T-cell (primary cell): ENCODE measurements at places on chromosomes 12 and 14.

- no peak for DNase-seq
Measured at GRCh38 chr14:24432259-24433131, 2.7 kb downstream of the KHNYN start.

- no peak for DNase-seq
Measured at GRCh38 chr14:55294603-55295002, 23.4 kb downstream of the FBXO34 start.

GRCh38 chr12:53505555-53506449, 1.5 kb downstream of the NPFF start:
- no peak for DNase-seq

DNA sequence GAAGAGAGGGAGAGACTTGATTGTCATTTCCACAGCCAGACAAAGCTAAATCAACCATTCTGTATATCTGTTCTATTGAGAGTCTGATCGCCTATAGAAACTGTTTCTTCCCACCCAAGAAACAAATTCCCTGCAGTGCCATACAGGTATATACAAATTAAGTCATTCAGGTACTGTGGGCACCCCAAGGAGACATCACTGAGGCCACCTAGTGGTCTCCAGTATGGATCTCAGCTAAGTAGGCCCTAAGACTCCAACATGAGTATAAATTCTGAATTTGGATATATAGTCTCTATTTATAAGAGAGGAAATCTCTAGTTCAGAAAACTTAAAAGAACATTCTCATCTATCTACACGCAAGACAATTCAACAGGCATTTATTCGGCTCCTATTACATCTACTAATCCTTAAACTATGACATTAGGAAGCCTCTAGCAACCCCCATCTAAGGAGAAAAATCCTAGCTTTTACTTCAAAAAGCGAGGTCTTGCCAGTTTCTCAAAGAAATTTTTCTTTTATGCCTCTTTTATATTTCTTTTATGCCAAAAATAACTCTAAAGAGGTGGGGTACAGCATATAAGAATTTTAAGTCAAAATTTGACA, 62.6 kb downstream of the DCAF5 start:
- peak; percentile 9 for DNase-seq

DNA sequence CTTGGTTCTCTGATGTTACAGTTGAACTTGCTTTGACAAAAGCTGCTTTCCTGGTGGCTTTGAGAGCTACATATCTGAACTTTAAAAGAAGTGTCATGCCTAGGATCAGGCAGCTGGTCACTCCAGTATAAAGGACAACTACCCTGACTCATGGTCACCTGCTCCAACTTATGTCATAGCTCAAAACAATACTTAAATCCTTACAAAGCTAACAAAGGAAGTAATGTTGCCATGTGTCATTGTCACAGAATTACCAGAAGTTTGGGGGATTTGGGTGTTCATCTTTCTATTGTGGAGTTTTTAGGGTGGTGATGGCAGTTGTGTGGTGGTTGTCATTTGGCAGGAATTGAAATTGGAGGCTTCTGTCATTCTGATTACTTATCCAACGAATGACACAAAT, 1.8 kb upstream of the TCP11L2 start:
- no peak for DNase-seq

DNA sequence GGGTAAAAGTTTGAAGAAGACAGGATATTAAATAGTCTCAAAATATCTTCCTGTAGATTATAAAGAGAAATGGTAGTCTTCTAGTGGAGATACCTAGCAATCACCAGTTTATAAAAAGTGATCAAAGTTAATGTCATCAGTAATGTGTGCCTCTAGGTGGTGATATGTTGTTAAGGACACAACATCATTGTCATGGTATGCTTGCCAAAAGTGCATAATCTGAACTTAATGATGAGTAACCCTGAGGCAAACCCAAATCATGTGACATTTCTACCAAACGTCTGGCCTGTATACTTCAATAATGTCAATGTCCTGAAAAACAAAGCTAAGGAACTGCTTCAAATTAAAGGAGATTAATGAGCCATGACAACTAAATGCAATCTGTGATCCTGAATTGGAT, 214.7 kb downstream of the PHLDA1 start:
- no peak for DNase-seq

DNA sequence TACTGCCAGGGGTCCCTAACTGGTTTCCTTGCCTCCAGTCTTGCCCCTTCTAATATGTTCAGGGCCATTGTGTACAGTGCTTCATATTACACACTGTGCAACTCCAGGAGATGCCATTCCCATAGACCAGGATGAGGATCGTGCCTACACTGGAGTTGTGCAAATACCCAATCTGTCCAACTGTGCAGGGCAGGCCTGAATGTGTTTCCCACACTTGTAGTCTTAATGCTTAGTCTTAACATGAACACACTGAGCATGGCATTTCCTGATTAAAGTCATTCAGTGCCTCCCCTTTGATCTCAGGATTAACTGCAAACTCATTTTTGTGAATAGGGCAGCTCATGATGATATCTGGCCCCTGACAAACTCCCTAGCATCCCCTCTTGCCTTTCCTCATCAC, 165.5 kb downstream of the TTC8 start:
- no peak for DNase-seq

GRCh38 chr14:68182492-68182891, 362.9 kb downstream of the RAD51B start:
- DNase-seq: no peak

- no peak for DNase-seq
Measured at GRCh38 chr12:64923536-64923935, 99.1 kb downstream of the TBC1D30 start.

- DNase-seq: no peak
Measured at GRCh38 chr14:96408608-96409007, 16.7 kb downstream of the AK7 start.

DNA sequence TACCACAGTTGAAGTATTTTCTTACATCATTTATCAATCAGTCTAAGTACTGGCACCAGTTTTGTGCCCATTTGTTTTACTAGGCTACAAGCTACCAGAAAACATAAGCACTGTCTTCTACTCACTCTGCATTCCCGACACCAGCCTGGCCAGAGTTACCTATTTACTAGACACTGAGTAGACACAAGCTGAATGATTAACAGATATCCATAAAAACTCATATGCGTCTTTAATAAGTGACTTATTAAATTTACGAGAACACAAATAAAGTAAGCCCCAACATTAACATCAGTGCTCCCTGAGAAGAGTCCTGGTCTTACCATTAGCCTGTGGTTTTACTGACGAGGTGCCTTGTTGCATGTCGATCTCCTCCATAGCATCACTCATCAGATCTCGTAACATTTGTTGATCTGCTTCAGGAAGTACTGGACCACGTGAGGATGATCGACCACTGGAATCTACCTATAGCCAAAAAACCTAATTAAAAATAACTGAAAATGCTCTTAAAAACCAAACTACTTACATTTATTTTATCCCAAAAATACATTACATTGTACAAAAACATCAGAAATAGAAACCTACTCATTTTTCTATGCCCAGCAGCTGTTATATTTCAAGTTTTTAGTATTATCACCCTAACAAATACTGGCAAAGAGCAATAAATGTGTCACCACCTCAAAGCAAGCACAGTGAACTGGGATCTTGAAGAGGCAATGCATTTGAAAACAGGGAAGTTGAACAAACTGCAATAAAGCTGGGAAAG, 53.3 kb downstream of the BDKRB1 start:
- DNase-seq: no peak

- no peak for DNase-seq
Measured at GRCh38 chr12:49550693-49551252, 11.9 kb downstream of the KCNH3 start.

DNA sequence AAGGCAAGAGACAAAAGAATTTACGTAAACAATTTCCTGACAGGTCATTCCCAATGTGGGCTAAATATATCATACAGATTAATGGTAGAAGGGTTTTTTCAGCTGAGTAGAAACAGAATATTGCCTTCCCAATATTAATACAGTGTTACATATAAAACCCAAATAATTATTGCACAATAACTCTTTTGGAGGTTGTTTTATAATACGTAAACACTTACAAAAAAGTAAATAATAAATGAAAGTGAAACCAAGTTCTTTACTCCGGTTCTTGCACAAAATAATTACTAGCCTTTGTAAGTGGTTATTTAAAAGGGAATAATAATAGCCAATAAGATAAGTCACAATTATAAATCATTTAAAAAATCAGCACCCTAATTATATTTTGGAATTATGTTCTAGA, 118.6 kb upstream of the SSTR1 start:
- DNase-seq: no peak

DNA sequence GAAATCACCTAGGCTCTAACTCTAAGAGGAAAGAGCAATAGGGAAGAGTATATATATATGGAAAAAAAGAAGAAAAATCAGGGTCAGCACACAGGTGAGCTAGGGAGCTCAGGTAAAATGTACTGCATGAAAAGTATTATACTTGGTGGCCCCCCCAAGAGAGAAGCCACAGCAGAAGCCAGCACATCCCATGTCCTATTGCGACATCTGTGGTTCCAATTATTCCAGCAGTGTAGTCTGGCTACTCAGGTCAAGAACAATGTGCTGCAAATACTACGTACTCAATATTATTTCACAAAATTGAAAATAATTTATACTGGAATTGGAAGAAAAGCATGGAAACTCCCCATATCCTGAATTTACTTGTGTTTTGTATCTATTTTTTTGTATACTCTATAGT, 85.5 kb downstream of the CEP83 start:
- no peak for DNase-seq

DNA sequence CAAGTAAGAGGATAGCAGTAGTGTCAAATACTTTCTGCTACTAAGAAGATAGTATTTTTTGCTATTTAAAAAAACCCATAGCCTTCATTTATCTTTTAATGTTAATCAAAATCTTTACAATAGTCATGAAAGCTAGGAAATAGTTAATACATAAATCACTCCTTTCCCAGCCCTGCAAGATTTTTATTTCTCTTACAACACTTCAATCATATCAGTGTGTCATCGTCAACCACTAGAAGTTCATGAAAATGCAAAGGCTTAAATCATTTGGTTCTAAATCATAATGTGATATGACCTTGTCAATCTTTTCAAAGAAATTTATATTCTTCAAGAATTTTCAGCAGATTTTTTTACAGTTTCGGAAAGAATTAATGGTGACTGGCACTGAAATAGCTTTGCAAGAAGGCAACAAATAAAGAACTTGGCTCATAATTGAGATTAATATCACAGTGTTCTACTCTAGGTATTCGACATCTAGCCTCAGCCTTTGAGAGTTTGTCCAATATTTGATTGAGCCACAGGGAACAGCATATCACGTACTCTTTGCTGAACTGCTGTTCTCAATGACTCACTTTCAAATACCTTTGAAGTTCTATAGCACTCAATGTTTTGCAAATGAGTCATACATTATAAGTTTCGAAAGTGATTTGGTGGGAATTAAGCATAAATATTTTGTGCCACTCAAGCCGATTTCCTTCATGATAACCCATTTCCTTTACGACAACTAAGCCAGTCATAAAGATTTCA, 384.0 kb upstream of the FOXG1 start:
- no peak for DNase-seq

DNA sequence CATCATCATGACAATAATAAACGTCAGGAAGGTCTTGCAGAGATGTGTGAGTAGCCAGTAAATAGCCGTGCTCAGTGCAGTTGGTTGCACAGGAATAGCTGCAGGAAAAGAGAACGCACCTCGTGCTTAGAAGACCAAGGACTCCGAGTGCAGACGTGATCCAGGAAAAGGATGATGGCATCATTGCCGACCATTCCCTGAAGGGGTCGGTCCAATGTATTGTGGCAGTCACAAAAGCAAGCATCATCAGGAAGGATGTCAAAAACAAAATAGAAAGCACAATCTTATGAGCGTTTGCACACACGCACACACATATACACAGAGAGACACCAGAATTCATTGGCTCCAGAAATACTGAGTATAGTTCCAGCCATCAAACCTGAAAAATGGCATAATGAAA, 12.8 kb downstream of the DUSP6 start:
- DNase-seq: no peak

DNA sequence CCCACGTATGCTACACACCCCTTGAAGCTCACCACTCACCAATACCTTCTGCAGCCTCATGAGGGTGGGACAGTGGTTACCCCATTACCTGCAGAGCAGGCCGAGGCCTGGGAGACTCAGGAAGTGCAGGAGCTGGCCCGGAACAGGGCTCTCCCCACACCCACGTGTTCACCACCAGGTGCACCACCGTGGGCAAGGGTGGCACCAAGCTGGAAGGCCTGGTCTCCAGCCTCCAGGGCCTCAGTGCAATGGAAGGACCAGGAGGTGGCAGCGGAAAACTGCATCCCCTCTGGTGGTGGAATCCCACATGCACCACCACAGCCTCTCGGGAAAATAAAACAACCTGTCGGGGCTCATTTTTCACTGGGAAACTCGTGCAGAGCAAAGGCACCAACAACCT, 36.4 kb downstream of the ITPK1 start:
- no peak for DNase-seq

GRCh38 chr12:76549131-76549530, 10.4 kb downstream of the OSBPL8 start:
- DNase-seq: no peak

- DNase-seq: no peak
Measured at GRCh38 chr12:1632702-1633101, 3.7 kb downstream of the WNT5B start.

GRCh38 chr12:91023326-91024004, 18.7 kb upstream of the EPYC start:
- DNase-seq: no peak

GRCh38 chr14:77023001-77023996, 5.2 kb downstream of the IRF2BPL start:
- DNase-seq: no peak

- no peak for DNase-seq
Measured at GRCh38 chr14:37819155-37820015, 224.0 kb downstream of the TTC6 start.

GRCh38 chr12:122527478-122527944, 462 bp downstream of the KNTC1 start:
- peak; percentile 24 for DNase-seq

DNA sequence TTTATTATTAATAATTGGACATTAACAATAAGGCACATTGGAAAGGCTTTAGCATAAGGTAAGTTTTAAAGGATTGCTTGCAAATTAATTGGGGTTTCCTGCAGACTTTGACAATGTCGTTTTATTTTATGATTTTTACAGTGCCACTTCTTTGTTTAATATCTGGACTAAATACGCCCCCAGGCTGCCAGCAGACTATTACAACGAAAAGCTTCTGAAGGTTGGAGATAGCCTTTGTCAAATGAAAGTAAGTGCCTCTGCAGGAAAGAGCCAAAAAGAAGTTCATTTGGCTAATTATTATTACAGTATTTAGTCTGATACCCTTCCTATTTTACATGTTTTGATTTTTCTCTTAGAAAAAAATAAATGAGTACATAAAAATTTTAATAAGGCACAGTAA, 11.3 kb downstream of the CFAP54 start:
- DNase-seq: no peak
